ENCODE measurements at places on chromosomes 2 and 18. TPM values are rescaled to one million over a fixed set of nuclear protein-coding genes. Genes with fewer than 3 reads are reported as not detected.

DNA sequence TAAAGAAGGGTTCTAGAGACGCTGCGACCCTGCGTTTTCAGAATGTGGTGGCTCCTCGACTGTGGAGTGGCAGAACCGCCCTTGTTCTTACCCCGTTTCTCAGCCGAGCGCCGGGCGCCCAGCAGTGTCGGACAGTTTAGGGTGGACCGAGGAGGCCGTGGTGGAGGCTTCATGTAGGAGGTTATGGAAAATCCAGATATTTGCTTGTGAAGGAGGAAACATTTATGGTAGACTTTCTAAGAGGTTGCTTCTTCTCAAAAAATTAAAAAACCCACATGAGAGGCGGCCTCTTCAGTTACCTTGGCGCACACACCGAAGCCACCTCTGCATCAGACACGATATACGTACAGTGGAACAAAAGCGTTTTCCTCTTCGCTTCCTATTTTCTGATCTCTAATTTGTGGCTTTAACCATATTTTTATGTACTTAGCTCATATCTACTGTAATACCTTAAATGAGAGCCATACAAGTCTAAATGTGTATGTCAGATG lies 120.8 kb downstream of the NFATC1 start:
- peaks cover 3% of the 10 kb centered on the region for H3K27me3 ChIP-seq
- no peak overlapping the region for H3K27ac ChIP-seq
- DNase-seq: no peak
- no peak overlapping the region for H3K4me3 ChIP-seq
- H3K4me1 ChIP-seq: no peaks in the 10 kb centered on the region

GRCh38 chr18:12842459-12843380 lies 41.3 kb downstream of the PTPN2 start:
- no peak overlapping the region for H3K27ac ChIP-seq

DNA sequence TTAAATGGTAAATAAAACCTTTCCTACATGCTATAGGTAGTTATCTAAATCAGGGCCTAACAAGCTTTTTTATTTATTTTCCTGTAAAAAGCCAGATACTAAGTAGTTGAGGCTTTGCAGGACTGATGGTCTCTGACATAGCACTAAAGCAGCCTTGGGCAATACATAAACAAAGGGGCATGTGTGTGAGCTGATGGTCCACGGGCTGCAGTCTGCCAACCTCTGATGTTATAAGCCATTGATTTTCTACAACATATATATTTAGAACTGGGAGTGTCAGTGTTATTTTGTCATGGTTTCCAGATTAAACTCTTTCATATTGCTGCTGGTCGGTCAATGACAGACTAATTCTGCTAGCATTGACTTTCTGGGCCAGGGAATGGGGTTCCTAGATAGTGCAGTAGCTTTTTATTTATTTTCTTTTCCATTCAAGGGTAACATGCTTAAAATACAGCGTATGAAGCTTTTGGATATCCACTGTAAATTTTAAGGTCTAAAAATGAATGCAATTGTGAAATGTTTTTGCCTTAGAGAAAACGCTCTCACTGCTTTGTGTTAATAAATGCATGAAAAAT lies 134.0 kb downstream of the NEDD4L start:
- H3K27ac ChIP-seq: peak overlapping the region; percentile 70
- H3K4me3 ChIP-seq: peak overlapping the region; percentile 43
- peaks cover 7% of the 10 kb centered on the region for H3K27me3 ChIP-seq

- peaks cover 13% of the 10 kb centered on the region for H3K27me3 ChIP-seq
- peak overlapping the region; percentile 22 for H3K27ac ChIP-seq
- no peak overlapping the region for H3K4me3 ChIP-seq
- no peaks in the 10 kb centered on the region for H3K36me3 ChIP-seq
Observed at GRCh38 chr18:77006305-77007175, 126.0 kb downstream of the MBP start.

LYG1 gene
- total RNA-seq: 1.2 TPM

STK17B gene
- 2.5 TPM for total RNA-seq

- H3K4me3 ChIP-seq: no peak overlapping the region
- no peaks in the 10 kb centered on the region for H3K36me3 ChIP-seq
- no peak overlapping the region for H3K27ac ChIP-seq
- no peaks in the 10 kb centered on the region for H3K27me3 ChIP-seq
Observed at GRCh38 chr2:158936978-158937377, 31.5 kb upstream of the TANC1 start.

- peaks cover 7% of the 10 kb centered on the region for H3K4me1 ChIP-seq
- peaks cover 4% of the 10 kb centered on the region for H3K27me3 ChIP-seq
- DNase-seq: peak; percentile 20
- H3K4me3 ChIP-seq: no peak overlapping the region
- H3K27ac ChIP-seq: no peak overlapping the region
Observed at GRCh38 chr2:225173909-225174308, 131.6 kb upstream of the DOCK10 start.

- no peaks in the 10 kb centered on the region for H3K27me3 ChIP-seq
- H3K4me1 ChIP-seq: peaks cover 9% of the 10 kb centered on the region
- H3K4me3 ChIP-seq: no peak overlapping the region
- no peak for DNase-seq
- no peak overlapping the region for H3K27ac ChIP-seq
Observed at GRCh38 chr2:149449017-149449416, 118.6 kb downstream of the LYPD6 start.

XIRP2 gene
- total RNA-seq: not detected

ALPP gene
- 0.34 TPM for total RNA-seq

GRCh38 chr2:67948506-67948905 lies 114.3 kb downstream of the C1D start:
- peaks cover under 1% of the 10 kb centered on the region for H3K36me3 ChIP-seq
- H3K27me3 ChIP-seq: peaks cover 3% of the 10 kb centered on the region
- no peak for DNase-seq
- no peaks in the 10 kb centered on the region for H3K4me1 ChIP-seq
- H3K4me3 ChIP-seq: no peak overlapping the region

LDLRAD4 gene
- total RNA-seq: 0.29 TPM

GRCh38 chr2:133378928-133379549 lies 189.2 kb downstream of the NCKAP5 start:
- H3K27ac ChIP-seq: no peak overlapping the region
- H3K27me3 ChIP-seq: peaks cover 2% of the 10 kb centered on the region
- no peak overlapping the region for H3K4me3 ChIP-seq
- H3K36me3 ChIP-seq: no peaks in the 10 kb centered on the region

SERPINB11 gene
- total RNA-seq: not detected

- no peaks in the 10 kb centered on the region for H3K36me3 ChIP-seq
- H3K4me3 ChIP-seq: no peak overlapping the region
- H3K4me1 ChIP-seq: peaks cover 10% of the 10 kb centered on the region
- peaks cover 7% of the 10 kb centered on the region for H3K27me3 ChIP-seq
- H3K27ac ChIP-seq: no peak overlapping the region
Observed at GRCh38 chr18:46276748-46277147, 172.6 kb downstream of the HAUS1 start.

GRCh38 chr18:28736951-28737350 lies 560.0 kb upstream of the CDH2 start:
- no peaks in the 10 kb centered on the region for H3K27me3 ChIP-seq
- H3K4me3 ChIP-seq: no peak overlapping the region
- H3K36me3 ChIP-seq: no peaks in the 10 kb centered on the region

DNA sequence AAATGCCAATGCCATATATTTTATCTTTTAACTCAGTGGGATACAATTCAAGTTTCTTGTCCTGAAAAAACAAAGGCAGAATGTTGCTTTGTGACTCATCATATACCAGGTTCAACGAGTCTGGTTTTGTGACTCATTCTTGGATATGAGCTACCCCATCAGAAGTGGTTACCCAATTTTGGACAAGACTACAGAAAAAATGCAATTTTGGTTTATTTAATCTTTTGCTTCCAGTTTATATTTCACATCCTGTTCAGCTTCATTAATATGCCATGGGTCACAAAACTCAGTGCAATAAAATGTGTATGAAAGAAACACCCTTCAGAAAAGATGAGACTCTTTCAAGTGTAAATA lies 25.0 kb downstream of the FN1 start:
- H3K36me3 ChIP-seq: no peaks in the 10 kb centered on the region
- no peak overlapping the region for H3K27ac ChIP-seq
- no peaks in the 10 kb centered on the region for H3K4me1 ChIP-seq
- no peak overlapping the region for H3K4me3 ChIP-seq

GRCh38 chr2:172600557-172601008 lies 44.7 kb downstream of the PDK1 start:
- no peaks in the 10 kb centered on the region for H3K27me3 ChIP-seq
- no peaks in the 10 kb centered on the region for H3K4me1 ChIP-seq
- no peak for DNase-seq
- no peak overlapping the region for H3K27ac ChIP-seq
- no peak overlapping the region for H3K4me3 ChIP-seq
- H3K36me3 ChIP-seq: peaks cover 6% of the 10 kb centered on the region

- DNase-seq: no peak
- no peak overlapping the region for H3K27ac ChIP-seq
- no peak overlapping the region for H3K4me3 ChIP-seq
Observed at GRCh38 chr18:55605733-55606338, 17.8 kb upstream of the TCF4 start.

- peak overlapping the region; percentile 14 for H3K27ac ChIP-seq
- H3K4me1 ChIP-seq: peaks cover 38% of the 10 kb centered on the region
- DNase-seq: no peak
Observed at GRCh38 chr2:144470334-144470733, 49.6 kb downstream of the ZEB2 start.

GPR55 gene
- total RNA-seq: not detected

DNA sequence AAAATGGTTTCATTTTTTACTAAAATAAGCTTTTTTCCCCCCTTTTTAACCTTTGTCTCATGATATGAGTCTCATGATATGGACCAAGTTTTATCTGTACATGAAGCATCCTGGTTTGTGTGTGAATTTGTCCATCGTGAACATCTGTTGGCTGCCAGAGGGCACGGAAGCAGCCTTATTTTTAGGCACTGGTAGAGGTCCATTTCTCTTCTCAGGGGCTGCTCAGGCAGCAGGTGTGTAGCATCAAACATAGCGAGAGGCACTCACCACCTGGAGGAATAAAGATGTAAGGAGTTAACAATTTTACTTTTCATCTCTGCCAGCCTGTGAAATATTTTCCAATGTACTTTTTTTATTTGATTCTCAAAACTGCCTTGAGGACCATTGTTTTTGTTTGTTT lies 134.5 kb downstream of the RHBDD1 start:
- no peak overlapping the region for H3K4me3 ChIP-seq
- H3K27me3 ChIP-seq: no peaks in the 10 kb centered on the region
- DNase-seq: no peak
- no peaks in the 10 kb centered on the region for H3K36me3 ChIP-seq

- no peak overlapping the region for H3K27ac ChIP-seq
- no peaks in the 10 kb centered on the region for H3K36me3 ChIP-seq
- no peak overlapping the region for H3K4me3 ChIP-seq
- H3K27me3 ChIP-seq: peaks cover 3% of the 10 kb centered on the region
Observed at GRCh38 chr18:12301263-12302005, 6.6 kb upstream of the TUBB6 start.

- peaks cover 4% of the 10 kb centered on the region for H3K36me3 ChIP-seq
- H3K4me1 ChIP-seq: peaks cover 1% of the 10 kb centered on the region
- H3K27ac ChIP-seq: no peak overlapping the region
- H3K27me3 ChIP-seq: peaks cover 2% of the 10 kb centered on the region
- no peak for DNase-seq
Observed at GRCh38 chr2:15311926-15312325, 249.2 kb downstream of the NBAS start.

BCL11A gene
- 29.1 TPM for total RNA-seq

GRCh38 chr2:167681234-167682015 lies 566.0 kb downstream of the STK39 start:
- no peak overlapping the region for H3K27ac ChIP-seq
- DNase-seq: no peak
- no peaks in the 10 kb centered on the region for H3K36me3 ChIP-seq
- peaks cover 2% of the 10 kb centered on the region for H3K27me3 ChIP-seq
- H3K4me3 ChIP-seq: no peak overlapping the region

CD8B2 gene
- not detected for total RNA-seq

DNA sequence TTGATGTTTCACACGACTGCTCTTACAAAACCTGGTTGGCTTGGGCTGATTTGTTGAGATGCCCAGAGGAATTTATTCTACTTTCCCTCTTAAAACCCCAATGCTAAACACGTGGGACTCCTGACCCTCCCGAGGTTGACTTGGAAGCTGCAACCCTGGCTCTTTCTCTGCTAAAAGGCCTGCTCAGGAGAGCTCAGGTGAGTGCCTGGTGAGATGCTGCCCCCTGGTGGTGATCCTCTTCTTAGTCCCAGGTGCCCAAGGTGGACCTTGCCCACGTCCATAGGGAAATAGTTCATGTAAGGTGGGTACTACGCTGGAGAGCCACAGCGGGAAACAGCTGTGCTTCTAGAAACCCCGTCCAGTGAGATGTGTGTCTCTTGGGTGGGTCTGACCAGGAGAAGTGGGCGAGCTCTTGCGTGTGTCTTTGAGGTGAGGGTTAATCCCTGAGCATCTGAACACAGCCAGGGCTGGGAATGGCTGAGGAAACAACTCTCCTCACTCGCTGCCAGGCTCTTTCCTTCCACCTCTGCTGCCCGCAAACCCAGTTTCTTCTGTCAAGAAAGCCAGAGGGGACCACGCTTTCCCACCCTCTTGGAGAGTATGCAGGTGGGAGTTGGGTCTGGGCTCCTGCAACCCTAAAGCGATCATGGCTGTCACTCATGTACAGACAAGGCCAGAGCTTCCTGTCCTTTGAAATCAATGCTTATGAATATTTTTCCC lies 25.5 kb upstream of the PXDN start:
- no peaks in the 10 kb centered on the region for H3K27me3 ChIP-seq
- no peaks in the 10 kb centered on the region for H3K36me3 ChIP-seq
- no peak overlapping the region for H3K27ac ChIP-seq
- peaks cover 11% of the 10 kb centered on the region for H3K4me1 ChIP-seq
- H3K4me3 ChIP-seq: no peak overlapping the region

GRCh38 chr2:202311823-202312388 lies 46.3 kb downstream of the NOP58 start:
- no peaks in the 10 kb centered on the region for H3K4me1 ChIP-seq
- H3K36me3 ChIP-seq: no peaks in the 10 kb centered on the region
- no peak overlapping the region for H3K27ac ChIP-seq
- DNase-seq: no peak
- no peaks in the 10 kb centered on the region for H3K27me3 ChIP-seq

GALR1 gene
- 0.49 TPM for total RNA-seq

FOXI3 gene
- total RNA-seq: 0.34 TPM

- no peaks in the 10 kb centered on the region for H3K36me3 ChIP-seq
- H3K27ac ChIP-seq: no peak overlapping the region
- H3K4me3 ChIP-seq: no peak overlapping the region
- H3K27me3 ChIP-seq: peaks cover 6% of the 10 kb centered on the region
Observed at GRCh38 chr2:149149007-149149297, 110.5 kb downstream of the LYPD6B start.

DNA sequence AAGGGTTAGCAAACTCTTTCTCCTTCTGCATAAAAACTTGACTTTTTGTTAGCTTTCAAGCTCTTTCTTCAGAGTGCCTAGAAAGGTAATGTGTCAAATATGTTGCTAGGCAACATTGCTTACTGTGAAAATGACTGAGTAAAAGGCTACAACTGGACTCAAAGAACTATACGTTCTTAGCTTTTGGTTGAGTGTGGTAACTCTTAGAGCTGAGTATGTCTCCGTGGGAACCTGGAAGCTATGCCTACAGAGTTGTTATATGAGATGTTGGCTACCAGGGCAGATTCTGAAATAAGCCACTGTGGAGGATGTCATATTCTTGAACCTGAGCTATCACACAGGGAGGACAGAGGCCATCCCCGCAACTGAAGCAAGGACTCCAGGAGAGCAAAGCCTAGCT lies 105.5 kb downstream of the ARL6IP6 start:
- no peak overlapping the region for H3K27ac ChIP-seq
- no peaks in the 10 kb centered on the region for H3K27me3 ChIP-seq
- no peak overlapping the region for H3K4me3 ChIP-seq
- no peak for DNase-seq
- H3K36me3 ChIP-seq: no peaks in the 10 kb centered on the region
- H3K4me1 ChIP-seq: no peaks in the 10 kb centered on the region
